Brain microvascular endothelial cell (primary cell): ENCODE measurements at places on chromosomes 6 and 20.

GRCh38 chr6:25601800-25602673, 50.0 kb upstream of the SCGN start:
- DNase-seq, result no peak

- no peak for DNase-seq
Observed at GRCh38 chr20:46572153-46572552, 21.7 kb upstream of the OCSTAMP start.

DNA sequence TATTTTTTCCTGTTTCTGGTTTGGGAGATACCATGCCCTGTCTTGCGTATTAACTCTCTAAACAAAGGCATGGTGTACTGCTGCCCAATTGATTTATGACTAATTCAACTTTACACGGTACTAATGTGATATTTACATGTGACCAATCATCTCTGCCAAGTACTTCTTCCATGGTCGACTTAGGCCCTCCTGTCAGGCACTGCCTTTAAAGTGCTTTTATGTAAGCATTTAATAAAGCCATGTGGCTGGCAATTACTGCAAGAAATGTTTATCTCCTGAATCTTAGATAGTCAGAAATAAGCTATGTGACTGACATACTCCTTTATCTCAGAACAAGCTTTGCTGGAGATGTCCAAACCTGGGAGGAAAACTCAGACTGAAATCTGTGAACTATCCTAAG, 323.4 kb downstream of the BTBD3 start:
- no peak for DNase-seq

DNA sequence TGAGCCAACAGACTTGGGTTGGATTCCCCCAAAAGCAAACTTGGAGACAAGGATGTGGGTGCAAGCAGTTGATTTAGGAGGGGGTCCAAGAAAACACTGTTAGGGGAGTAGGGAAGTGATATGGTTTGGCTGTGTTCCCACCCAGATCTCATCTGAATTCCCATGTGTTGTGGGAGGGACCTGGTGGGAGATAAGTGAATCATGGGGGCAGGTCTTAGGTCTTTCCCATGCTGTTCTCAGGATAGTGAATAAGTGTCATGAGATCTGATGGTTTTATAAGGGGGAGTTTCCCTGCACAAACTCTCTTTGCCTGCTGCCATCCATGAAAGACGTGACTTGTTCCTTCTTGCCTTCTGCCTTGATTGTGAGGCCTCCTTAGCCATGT, 542.6 kb downstream of the DHX35 start:
- no peak for DNase-seq

DNA sequence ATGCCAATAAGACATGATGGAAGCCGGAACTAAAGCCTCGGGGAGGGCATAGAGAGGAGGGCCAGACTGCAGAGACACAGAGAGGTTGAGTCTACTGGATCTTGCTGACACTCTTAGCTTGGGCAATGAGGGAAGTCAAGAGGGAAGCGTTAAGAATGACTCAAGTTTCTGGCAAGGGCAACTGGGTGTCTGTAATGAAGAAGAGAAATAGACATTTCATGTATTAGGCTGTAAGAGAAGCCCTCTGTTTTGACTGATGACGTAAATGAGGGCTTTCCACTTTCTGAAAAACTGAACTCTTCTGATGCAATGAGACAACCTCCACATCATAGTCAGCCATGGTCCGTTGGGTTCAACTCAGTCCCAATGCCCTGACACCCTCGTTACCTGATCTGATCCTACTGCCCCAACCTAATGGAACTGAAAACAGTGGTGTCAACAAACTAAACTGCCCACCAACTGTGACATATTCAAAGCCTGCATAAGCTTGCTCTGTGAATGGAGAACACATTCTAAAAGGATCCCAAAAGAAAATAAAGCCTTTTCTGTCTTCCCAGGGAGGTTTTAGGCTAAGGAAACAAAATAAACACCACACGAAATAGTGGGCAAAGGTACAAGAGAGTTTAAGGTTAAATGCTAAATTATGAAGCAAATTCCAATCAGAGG, 45.8 kb upstream of the PNRC1 start:
- no peak for DNase-seq
